ENCODE measurements at places on chromosomes 11 and 22. TPM values are rescaled to one million over a fixed set of nuclear protein-coding genes. Genes with fewer than 3 reads are reported as not detected.

GRCh38 chr11:130161441-130162145, 2.0 kb downstream of the ST14 start:
- H3K36me3 ChIP-seq, result no peaks in the 10 kb centered on the region
- H3K27me3 ChIP-seq, result no peaks in the 10 kb centered on the region
- H3K4me1 ChIP-seq, result peaks cover 33% of the 10 kb centered on the region
- no peak for DNase-seq
- H3K4me3 ChIP-seq, result peak overlapping the region; percentile 57

Gene KDM4D
- 0.47 TPM for total RNA-seq

- no peak for DNase-seq
- H3K27ac ChIP-seq, result no peak overlapping the region
- H3K4me3 ChIP-seq, result no peak overlapping the region
- no peaks in the 10 kb centered on the region for H3K27me3 ChIP-seq
- no peaks in the 10 kb centered on the region for H3K36me3 ChIP-seq
These were observed 469.8 kb downstream of the BRD1 start for GRCh38 chr22:49357661-49358440.

DNA sequence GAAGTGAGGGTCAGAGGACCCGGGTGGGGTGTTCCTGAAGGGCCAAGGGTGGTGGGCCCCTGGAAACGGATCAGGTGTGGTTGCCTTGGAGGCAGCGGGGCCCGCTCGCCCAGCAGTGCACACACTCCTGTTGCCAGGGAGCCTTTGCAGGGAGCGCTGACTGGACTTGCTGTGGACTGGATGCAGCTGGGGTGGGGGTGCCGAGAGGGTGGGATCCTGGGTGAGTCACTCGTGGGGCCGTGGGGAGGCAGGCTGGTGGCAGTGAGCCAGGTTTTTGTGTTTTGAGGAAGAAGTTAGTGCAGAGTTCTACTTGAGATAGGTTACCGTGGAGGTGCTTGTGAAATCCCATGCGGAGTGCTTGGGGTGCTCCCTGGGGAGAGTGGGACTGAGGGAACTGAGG, 1.3 kb downstream of the MRPL23 start:
- no peak for DNase-seq
- H3K27me3 ChIP-seq, result no peaks in the 10 kb centered on the region
- H3K27ac ChIP-seq, result peak overlapping the region; percentile 50
- no peak overlapping the region for H3K4me3 ChIP-seq

Gene NELL1
- total RNA-seq, result not detected

Gene PKDREJ
- total RNA-seq, result 0.19 TPM

DNA sequence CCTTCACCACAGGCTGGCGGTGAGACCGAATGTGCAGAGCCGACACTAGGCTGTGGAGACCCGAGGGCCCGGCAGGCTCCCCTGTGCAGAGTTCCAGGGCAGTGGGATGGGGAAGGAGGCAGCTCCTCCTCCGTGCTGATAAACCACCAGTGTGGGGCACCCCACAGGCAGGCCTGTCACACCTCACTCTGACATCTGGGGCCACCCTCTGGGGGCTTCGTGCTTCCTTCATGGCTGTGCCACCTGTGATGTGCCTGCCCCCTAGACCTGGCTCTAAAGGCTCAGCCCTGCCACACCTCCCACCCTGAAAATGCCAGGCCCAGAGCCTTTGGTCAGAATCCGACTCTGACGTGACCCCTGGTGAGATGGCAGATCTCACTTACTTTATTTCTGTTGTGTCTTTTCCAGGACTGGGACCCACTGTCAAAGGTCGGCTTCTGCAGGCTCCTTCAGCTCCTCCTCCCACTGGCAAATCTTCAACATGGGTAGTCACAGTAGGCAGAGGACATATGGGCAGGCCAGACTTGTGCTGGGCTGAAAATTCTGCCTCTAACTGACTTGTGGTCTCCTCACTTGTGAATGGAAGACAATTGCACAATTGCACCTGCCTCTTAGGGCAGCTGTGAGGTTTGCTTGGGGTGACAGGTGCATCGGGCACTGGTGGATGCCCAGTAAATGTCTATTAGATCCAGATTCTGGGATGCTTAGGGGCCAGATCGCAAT, 46.2 kb upstream of the TSKU start:
- no peak for DNase-seq
- no peaks in the 10 kb centered on the region for H3K27me3 ChIP-seq
- H3K27ac ChIP-seq, result no peak overlapping the region
- H3K36me3 ChIP-seq, result no peaks in the 10 kb centered on the region
- peaks cover 22% of the 10 kb centered on the region for H3K4me1 ChIP-seq

- no peaks in the 10 kb centered on the region for H3K27me3 ChIP-seq
- no peaks in the 10 kb centered on the region for H3K4me1 ChIP-seq
- peaks cover 37% of the 10 kb centered on the region for H3K36me3 ChIP-seq
- H3K4me3 ChIP-seq, result no peak overlapping the region
- H3K27ac ChIP-seq, result no peak overlapping the region
These were observed 35.9 kb downstream of the CTSC start for GRCh38 chr11:88301488-88302140.

GRCh38 chr11:92225568-92226330, 1.1 kb downstream of the FAT3 start:
- no peak for DNase-seq
- peak overlapping the region; percentile 42 for H3K4me3 ChIP-seq
- H3K4me1 ChIP-seq, result peaks cover 22% of the 10 kb centered on the region
- no peak overlapping the region for H3K27ac ChIP-seq
- H3K36me3 ChIP-seq, result no peaks in the 10 kb centered on the region

Gene FAM227A
- total RNA-seq, result 0.04 TPM

DNA sequence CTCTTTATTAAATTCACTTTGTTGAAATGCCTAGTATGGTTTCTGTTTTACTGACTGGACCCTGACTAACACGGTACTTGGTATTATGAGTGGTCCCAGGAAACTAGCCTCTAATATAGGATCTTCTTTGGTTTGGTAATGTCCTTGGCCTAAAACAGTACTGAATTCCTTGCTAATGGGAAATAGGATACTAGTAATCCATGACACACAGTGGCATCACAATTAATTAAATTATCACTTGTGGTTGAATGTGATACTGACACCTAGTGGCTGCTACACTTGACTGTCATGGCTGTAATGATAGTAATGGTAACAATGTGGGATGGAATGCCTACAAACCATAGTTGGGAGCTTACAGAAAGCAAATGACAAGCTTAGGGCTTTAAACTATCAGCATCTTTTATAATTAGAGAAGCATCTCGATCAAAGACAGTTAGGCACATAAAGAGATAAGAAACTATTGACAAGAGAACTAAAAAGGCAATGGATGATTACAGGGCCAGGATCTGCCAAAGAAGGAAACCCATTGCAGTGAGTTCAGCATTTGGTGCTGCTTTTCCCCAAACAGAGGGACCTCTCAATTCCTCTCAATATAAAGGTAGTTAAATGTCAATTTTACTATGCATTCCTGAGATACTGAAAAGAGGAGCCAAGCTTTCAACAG, 8.6 kb downstream of the DNHD1 start:
- H3K27me3 ChIP-seq, result no peaks in the 10 kb centered on the region
- H3K4me3 ChIP-seq, result no peak overlapping the region
- H3K36me3 ChIP-seq, result peaks cover 57% of the 10 kb centered on the region
- H3K27ac ChIP-seq, result no peak overlapping the region

- H3K4me1 ChIP-seq, result peaks cover 94% of the 10 kb centered on the region
- peak overlapping the region; percentile 100 for H3K27ac ChIP-seq
- no peak overlapping the region for H3K4me3 ChIP-seq
- H3K27me3 ChIP-seq, result no peaks in the 10 kb centered on the region
These were observed 9.0 kb upstream of the MALAT1 start for GRCh38 chr11:65489706-65490320.

DNA sequence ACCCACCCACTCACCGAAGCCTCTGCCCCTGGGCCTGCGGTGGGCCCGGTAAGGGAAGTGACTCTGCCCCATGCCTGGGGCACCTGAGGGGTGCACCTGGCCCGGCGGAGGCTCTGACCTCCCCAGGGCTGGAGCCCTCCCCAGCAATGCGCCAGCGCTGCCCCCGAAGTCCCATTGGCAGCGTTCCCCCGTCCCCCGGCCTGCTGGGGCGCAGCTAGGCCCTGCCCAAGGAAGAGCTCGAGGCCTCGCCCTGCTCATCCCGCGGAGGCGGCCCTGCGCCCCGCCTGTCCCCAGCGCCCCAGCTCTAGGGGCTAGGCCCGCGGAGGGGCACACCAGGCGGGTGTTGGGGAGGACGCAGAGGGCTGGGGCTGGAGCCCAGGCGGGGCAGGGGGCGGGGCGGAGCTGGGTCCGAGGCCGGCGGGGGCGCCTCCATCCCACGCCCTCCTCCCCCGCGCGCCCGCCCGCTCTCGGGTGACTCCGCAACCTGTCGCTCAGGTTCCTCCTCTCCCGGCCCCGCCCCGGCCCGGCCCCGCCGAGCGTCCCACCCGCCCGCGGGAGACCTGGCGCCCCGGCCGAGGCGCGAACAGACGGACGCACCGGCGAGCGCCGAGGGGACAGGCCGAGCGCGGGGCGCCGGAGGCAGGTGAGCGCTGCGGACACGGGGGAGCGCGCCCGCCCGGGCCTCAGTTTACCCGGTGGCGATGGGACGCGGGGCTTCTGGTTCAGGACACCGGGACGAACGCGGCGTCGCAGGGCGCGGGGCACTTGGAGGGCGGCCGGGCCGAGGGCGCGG, at the start of gene EPS8L2:
Gene EPS8L2, plus strand, starts transcription at position 586 of the 793 bp plus-strand sequence. CDS start 3,177 bp downstream, outside the sequence.
- peak within 1 kb of the TSS; percentile 98 for H3K27ac ChIP-seq
- no peak for DNase-seq
- peak within 1 kb of the TSS; percentile 80 for H3K4me3 ChIP-seq
- H3K27me3 ChIP-seq, result no peaks in the 10 kb centered on the region
- peaks cover 59% of the 10 kb centered on the region for H3K4me1 ChIP-seq

DNA sequence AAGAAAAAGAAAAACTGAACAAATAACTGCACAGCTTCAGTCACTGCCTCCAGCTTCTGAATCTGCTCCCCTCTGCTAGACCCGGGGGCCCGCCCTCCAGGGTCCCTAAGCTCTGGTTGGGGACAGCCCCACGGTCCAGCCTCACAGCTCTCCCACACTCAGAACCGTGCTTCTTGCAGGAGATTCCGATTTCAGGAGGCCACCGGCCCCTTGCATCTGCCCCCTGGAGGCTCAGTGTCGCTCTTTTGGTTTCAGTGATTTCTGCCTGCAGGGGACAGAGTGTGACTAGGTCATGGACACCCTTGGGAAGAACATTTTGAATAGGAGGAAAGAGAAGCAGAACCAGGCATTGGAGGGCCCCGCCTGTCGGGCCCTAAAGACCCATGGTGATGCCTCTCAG, 23.1 kb upstream of the RPS3 start:
- H3K36me3 ChIP-seq, result no peaks in the 10 kb centered on the region
- H3K27ac ChIP-seq, result no peak overlapping the region
- peaks cover 34% of the 10 kb centered on the region for H3K4me1 ChIP-seq

DNA sequence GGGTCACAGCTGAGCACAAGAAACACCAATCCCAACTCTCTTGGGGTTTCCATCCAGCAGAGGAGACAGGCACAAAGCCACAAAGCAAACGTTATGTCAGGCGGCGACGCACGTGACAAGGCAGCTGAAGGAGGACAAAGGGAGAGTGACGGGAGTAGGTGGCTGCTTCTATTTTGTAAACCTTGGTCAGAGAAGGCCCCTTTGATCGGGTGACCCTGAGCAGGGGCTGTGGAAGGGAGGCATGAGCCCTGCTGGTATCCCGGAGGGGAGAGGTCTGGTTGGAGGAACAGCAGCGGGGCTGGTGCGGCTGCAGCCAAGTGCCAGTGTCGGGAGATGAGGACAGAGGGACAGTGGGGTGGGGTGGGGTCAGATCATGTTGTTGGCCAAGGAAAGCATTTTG, 17.3 kb upstream of the RFPL3 start:
- no peak overlapping the region for H3K4me3 ChIP-seq
- DNase-seq, result no peak
- no peaks in the 10 kb centered on the region for H3K4me1 ChIP-seq
- no peaks in the 10 kb centered on the region for H3K27me3 ChIP-seq
- H3K27ac ChIP-seq, result no peak overlapping the region

Gene MIOX
- not detected for total RNA-seq

GRCh38 chr11:3877364-3878257, 22.1 kb downstream of the STIM1 start:
- peaks cover 27% of the 10 kb centered on the region for H3K4me1 ChIP-seq
- H3K36me3 ChIP-seq, result no peaks in the 10 kb centered on the region
- DNase-seq, result no peak
- peak overlapping the region; percentile 44 for H3K27ac ChIP-seq
- H3K27me3 ChIP-seq, result no peaks in the 10 kb centered on the region

GRCh38 chr11:35337914-35338305, 81.4 kb downstream of the SLC1A2 start:
- H3K27ac ChIP-seq, result peak overlapping the region; percentile 67
- H3K4me1 ChIP-seq, result peaks cover 16% of the 10 kb centered on the region
- H3K27me3 ChIP-seq, result no peaks in the 10 kb centered on the region
- H3K4me3 ChIP-seq, result no peak overlapping the region
- DNase-seq, result no peak

Gene C11orf21
- 0.30 TPM for total RNA-seq

DNA sequence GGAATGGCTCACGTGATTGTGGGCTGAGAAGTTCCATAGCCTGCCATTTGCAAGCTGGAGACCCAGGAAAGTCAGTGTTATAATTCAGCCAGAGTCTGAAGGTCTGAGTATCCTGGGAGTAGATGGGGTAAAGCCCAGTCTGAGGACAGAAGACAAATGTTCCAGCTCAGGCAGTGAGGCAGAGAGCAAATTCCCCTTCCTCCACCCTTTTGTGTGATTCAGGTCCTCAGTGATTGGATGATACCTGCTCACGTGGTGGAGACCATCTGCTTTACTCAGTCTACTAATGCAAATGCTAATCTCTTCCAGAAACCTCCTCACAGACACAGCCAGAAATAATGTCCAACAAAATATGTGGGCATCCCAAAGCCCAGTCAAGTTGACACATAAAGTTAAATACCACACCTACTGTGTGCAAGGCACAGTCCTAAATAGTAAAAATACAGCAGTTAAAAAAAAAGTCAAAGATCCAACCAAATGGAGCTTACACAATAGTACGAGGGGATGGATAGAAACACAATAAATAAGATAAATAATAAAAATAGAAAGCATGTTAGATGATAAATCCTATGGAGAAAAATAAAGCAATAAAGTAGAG, 13.2 kb upstream of the APOL6 start:
- no peak for DNase-seq
- no peak overlapping the region for H3K4me3 ChIP-seq
- H3K27me3 ChIP-seq, result no peaks in the 10 kb centered on the region

DNA sequence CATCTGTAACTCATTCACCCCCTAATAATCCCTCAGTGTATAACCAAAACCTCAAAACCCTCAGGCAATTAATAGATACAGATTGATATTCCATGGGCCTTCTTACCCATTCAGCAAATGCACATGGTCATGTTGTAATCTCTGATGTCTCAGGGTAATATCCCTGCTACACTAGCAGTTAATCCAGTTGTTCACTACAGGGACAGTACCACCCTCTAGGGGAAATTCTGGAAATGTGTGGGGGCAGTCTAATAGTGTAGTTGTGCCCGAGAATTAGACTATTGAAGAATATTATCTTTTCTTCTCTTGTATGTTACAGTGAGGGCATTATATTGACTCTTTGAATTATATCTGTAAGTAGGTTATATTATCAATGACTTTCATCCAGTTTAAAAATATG, 175.4 kb downstream of the CWF19L2 start:
- H3K4me1 ChIP-seq, result no peaks in the 10 kb centered on the region
- H3K27ac ChIP-seq, result no peak overlapping the region
- H3K36me3 ChIP-seq, result no peaks in the 10 kb centered on the region
- H3K27me3 ChIP-seq, result no peaks in the 10 kb centered on the region

Data from esophagus squamous epithelium (tissue), 5 donors.